Activated naive CD4-positive, alpha-beta T cell treated with anti-CD3 and anti-CD28 coated beads, Interleukin-2, amount 10 ng/mL, durations not matched to agents 7 days and 5 days (primary cell): ENCODE measurements at places on chromosomes 3 and 15.

- DNase-seq: peak; percentile 64
Measured at GRCh38 chr15:32651229-32651837, 9.8 kb downstream of the SCG5 start.

GRCh38 chr3:32460031-32460749 is 42.5 kb downstream of the CMTM6 start:
- DNase-seq: peak; percentile 87

- DNase-seq: no peak
Measured at GRCh38 chr3:50265571-50265970, 3.4 kb upstream of the SEMA3B start.

DNA sequence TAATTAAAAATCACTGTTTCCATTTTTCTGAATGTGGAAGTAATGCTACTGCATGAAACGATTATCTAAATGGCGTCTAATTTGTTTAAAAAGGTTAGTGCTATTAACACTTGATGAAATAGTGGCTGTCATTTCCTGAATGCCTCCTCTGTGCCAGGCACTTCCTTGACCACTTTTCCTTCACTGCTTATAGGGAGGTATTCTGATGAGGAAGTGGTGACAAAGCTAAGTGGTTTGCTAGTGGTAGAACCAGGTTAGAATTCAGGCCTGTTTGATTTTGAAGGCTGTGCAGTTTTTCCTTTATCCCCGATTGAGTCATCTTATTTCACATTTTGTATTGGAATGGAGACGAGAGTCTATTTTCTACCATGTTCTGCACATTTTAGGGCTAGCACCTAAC is 119.0 kb downstream of the USP13 start:
- no peak for DNase-seq

- DNase-seq: peak; percentile 65
Measured at GRCh38 chr15:44719293-44719999, 8.1 kb downstream of the B2M start.

- peak; percentile 20 for DNase-seq
Measured at GRCh38 chr15:85748729-85749128, 46.0 kb downstream of the KLHL25 start.

DNA sequence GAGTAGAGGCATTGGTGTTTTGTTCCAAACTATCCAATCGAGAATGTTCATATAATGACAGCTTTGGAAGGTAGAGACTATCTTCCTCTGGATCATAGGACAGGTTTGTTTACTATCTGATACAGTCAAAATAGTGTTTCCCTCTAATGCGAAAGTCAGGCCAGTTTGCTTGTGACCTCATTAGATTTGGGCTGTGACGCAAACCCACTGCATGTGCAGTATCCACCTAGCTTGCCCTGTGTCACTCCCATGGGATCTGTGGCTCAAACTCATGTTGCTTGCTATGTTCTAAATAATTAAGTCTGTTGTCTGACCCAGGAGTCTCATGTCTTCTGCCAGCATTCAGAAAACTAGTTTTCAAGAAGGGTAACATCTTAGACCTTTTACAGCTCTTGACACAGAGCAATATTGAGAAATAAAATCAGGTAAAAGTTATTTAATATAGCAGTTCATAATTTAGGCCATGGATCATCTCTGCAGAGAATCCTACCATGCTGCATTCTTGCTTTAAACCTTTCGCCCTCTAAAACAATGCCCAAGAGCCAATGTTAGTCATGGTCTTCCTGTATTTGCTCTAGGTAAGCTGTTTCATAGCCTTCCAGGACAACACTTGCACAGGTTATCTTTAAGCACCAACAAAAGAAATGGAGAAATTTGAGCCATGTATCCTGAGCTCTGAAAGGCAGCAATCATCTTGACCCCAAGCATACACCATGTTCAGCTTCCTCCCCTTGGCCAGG is 26.4 kb downstream of the NIT2 start:
- DNase-seq: no peak

GRCh38 chr3:141828890-141829289 is 47.6 kb upstream of the ATP1B3 start:
- DNase-seq: no peak

- no peak for DNase-seq
Measured at GRCh38 chr3:12895391-12896062, 54.2 kb upstream of the RPL32 start.

GRCh38 chr15:45773149-45773548 is 138.3 kb downstream of the SQOR start:
- DNase-seq: no peak

GRCh38 chr3:155233213-155233612 is 60.3 kb downstream of the STRIT1 start:
- DNase-seq: no peak

DNA sequence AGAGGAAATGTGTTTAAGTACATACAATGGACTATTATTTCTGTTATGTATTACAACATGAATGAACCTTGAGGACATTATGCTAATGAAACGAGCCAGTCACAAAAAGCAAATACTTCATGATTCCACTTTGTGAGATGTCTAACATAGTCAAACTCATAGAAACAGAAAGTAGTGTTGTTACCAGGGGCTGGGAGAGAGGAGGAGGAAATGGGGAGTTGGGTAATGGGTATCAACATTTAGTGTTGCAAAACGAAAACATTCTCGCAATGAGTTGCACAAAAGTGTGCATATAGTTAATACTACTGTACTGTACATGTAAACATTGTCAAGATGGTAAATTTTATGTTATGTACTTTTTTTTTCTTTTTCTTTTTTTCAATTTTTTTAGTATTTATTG is 194.3 kb downstream of the IL5RA start:
- no peak for DNase-seq

DNA sequence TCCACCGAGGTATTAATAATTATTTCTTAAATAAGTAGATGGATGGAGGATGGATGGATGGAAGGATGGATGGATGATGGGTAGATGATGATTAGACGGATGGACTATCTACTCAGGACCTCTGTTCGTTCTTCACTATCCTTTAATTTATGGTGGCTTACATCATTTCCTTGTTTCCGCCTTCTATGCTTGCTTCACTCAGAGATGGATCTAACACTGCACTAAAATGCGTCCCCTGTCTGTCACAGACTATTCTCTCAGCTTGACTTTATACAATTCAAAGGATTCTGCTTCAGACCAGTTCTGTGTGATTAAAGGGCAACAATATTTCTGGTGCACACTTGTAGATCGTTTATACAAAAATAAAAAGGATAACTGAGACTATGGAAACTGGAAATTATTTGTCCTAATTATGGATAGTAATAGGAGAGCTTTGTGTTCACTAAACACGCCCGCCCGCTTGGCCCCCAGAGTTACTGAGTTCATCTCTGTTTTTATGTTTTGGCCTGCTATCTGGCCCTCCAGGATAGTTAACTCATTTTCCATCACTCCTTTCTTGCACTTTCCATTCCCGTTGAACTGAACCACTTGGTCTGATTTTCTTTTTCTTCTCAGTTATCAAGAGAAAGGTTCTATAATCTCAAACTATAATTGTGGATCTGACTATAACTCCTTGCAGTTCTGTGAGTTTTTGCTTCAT is 41.4 kb upstream of the CA12 start:
- DNase-seq: no peak

DNA sequence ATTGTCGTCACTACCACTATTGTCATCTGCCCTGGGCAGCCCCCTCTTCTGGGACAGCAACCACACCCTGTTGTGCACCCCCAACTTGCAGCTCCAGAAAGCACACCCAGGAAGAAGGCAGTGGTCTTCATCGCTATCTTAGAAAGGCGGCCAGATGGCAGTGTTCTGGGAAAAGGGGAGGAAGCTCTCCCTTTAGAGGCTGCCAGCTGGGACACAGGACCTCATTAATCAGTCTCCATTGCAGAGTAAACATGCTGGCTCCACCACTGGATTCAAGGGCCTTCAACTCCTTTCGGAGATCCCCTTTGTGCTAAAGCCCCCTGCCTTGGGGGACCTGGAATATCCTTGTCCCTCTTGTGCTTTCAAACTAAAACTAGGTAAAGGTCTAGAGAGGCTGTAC is 199.3 kb upstream of the LINGO1 start:
- DNase-seq: peak; percentile 13

DNA sequence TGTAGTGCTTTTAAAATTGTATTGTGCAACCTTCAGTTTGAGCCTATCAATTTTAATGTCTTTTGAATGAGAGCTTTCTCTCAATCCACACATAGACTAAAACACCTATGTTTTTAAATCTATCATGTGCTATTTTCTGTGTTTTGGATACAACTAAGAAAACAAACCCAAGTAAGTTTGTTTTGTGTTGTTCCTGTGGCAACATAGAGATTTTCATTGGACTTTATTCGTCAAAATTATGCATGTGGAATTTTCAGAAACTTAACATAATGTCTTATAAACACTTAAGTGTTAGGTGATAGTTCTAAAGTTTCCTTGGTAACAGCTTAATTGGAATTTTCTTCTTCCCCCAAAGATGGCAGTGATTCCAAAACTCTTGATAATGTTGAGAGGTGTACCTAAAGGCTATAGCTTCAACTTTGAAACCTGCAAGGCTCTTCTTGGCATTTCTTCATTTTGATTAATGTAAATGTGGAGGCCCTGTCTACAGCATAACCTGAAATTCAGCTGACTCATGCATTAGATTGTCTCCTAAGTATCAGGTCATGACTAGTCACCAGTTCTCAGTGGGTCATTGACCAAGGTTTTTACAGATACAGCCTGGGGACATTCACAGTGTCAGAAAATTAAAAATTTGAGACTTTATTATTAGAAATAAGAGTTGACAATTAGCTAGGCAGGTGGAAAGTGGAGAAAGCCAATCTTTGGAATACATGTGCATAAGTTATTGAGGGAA is 44.4 kb downstream of the COL6A5 start:
- no peak for DNase-seq

GRCh38 chr3:136584728-136585127 is 167.4 kb downstream of the STAG1 start:
- no peak for DNase-seq

DNA sequence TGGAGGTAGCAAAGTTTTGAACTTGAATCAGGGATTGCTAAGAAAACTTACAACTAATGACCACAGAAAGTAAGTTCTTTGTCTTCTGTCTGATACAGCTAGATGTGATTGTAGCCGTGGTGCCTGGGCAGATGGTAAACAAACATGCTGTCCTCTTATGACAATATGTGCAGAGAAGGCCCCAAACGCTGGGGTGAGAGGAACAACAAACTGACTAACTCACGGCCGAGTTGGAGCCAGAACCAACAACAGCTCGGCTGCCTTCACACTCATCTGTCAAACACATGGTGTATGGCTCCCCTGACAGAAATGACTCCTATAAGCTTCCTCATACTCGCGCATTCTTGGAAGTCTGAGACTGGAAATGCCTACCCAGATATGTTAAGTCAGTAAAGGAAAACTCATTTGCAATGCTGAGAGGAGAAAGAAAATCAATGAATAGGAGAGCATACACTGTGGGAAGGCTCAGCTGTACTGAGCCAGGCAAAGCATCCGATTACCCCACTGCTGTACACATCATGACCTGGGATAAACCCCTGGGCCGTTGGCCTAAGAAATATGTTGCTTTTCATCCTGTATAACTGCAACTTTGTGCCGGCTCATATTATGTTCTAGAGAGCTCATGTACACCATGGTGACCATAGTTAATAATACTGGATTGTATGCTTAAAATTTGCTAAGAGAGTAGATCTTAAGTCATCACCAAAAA is 5.7 kb downstream of the THBS1 start:
- no peak for DNase-seq

DNA sequence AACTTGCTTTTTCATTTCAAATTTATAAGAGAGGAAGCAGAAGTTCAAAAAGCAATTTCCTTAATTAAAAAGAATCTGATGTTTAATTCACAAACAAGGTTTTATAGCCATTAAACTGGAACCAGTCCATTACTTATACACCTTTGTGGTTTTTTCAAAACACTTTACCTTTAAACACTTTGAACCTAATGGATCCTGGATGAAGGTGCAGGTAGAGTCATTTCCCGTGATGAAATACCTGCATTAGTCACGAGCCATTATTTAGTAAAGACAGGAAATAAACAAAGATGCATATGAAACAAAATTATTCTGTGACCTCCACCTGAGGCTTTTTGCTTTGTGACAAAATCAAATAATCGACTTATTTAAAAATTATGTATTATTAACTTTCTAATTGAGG is 341.7 kb upstream of the UBE2E2 start:
- no peak for DNase-seq

- DNase-seq: no peak
Measured at GRCh38 chr15:89122505-89123180, 34.4 kb downstream of the ABHD2 start.

GRCh38 chr3:127978636-127979035 is 63.6 kb downstream of the KBTBD12 start:
- DNase-seq: no peak

GRCh38 chr3:136733317-136733833 is 18.8 kb downstream of the STAG1 start:
- DNase-seq: no peak

DNA sequence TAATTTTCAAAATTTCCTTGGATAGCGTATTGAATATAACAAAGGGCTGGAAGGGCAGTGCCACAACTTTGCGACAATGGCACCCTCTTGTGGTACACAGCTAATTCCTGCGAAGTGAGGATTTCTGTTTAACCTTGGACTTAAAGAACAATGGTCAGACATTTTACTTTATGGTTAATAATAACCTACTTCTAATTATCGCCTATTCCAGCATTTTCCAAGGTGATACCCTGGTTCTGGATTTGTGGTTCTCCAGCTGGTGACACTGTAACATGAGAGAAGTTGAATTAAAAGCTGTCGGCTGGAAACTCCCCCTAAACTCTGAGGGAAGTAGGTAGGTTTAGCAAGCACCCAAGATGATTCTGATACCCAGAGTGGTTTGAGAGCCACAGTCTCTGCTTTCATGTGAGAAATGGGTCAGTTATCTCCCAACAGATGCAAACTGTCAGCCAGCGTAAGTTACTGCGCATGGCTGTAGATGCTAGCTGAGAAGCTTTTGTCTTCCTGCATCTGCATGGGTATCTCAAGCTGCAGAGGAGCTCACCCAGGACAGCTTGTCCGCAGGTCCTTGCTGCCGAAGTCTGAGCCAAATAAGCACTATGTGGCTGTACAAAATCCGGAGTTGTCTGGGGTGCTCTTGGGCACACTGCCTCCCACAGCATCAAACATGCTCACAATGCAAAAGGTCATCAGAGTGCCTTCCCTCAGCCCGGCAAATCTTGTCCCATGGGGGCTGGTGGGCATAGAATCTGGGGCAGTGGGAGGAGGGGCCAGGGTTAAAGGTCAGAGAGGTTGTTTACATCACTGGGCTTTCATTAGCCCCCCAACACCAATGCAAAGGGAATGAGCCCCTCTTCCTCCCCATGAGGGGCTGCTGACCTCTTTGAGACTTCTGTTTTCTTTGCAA is 6.6 kb upstream of the CHSY1 start:
- peak; percentile 68 for DNase-seq

DNA sequence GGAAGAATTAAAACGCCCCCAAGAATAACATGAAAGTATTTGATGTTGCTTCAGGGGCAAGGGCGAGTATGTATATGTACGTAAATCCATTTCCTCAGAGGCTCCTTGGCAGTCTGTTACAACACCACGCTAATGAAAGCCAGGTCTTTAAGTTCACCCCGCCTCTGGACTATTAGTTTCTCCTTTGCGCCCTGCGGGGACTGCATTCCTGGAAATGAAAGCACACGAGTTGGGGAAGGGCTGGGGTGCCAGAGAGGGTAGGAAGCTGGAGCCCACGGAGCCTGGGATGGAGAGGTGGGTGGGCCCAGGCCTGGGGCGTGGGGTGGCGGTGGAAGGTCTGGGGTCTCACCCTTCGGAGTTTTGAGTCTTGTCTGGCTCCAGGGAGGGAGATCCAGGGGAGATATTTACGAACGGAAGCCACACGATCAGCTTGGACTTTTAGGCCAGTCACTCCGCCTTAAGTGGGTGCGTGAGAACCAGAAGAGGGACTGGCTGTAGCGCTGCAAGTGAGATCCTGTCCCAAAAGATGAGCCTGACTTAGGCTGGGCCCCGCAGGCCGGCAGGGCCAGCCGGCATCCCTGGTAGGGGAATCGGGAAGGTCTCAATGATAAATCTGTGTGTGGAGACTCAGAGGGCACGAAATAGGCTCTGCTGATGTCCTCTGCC is 1.6 kb upstream of the PLCL2 start:
- DNase-seq: no peak
